ENCODE measurements at places on chromosomes 12 and 14. TPM values are rescaled to one million over a fixed set of nuclear protein-coding genes. Genes with fewer than 3 reads are reported as not detected.

Gene SPIC
- total RNA-seq, result not detected

Gene POLR3B
- total RNA-seq, result 11.1 TPM

Gene TSPAN11
- total RNA-seq, result 2.0 TPM

Gene TAS2R31
- total RNA-seq, result 13.6 TPM

Gene GPX2
- total RNA-seq, result not detected

Gene AVPR1A
- 0.41 TPM for total RNA-seq

Gene SRRM4
- total RNA-seq, result not detected

Gene RCOR1
- 12.5 TPM for total RNA-seq

Measured in fibroblast of the aortic adventitia (primary cell).